NCI-H345 (cell line): ENCODE measurements at places on chromosomes 1 and 21.

DNA sequence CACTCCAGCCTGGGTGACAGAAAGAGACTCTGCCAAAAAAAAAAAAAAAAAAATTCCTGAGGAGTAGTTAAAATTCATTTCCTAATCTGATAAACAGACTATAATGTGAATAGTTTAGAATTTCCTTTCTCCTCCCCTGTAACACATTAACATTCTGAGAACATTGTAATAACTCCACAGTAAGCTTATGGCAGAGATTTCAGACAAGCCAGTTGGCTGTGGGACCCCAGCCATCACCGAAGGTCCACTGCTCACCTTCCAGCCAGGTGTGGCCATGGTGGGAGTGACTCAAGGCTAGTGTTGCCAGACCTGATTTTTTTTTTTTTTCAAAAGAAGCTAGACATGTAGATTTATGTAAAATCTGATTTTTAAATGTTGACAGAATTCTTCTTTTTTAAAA, 11.8 kb downstream of the KANK4 start:
- DNase-seq: no peak

DNA sequence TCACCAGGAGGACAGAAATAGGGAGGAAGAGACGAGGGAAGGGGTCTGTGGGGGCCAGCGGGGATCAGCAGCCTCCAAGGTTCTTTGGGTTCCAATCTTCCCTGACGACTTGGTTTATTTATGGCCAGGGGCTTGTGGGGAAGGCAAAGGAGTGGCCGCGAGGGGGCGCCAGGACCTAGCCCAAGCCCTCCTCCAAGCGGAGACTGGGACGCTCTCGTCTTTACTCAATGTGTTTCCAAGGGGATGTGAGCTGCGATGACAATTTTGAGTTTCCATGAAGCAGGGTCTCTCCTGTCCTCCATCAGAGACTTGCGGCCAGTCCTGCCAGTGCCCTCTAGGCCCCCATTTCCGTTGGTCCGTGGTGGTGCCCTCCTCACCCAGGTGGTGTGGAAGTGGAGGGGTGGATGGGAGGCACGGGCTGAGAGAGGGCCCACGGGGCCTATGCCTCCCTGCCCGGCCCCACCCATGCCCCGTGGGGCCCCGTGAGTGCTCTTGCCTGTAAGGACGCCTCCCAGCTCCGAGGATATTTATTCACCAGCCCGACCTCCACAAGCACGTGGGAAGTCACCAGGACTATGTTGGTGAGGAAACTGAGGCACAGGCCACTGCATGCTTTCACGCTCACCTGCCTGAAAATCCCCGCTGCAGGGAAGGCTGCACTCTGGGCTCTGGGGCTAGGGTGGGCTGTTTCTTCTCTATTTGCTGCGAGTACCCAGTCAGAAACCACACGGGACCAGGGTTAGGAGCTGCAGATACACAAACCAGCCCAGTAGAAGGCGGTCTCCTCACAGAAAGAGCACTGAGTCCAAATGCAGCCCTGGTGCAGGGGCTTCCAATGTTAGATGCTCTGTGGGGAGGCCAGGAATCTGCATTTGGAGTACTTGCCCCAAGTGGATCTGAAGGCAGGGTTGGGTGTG, 26.5 kb downstream of the DMRTB1 start:
- DNase-seq: peak; percentile 79

- DNase-seq: no peak
Measured at GRCh38 chr21:31252091-31252490, 92.0 kb downstream of the TIAM1 start.

DNA sequence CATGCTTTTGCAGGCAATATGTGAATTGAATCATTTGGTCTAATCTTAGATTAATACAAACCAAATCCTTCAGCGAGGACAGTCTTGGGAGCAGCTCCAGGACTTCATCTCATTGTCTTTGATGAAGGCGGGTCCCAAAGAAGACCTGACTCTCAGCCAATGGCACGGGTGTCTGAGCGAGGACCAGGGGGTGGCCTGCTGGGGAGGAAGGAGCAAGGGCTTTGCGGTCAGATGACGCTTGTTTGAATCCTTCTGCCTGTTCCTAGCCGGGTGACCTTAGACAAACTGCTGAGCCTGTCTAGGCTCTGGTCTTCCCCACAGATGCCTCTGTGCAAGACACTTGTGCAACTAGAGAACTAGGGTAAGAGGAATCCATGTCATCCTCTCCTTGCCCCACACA, 312.1 kb upstream of the VAMP3 start:
- no peak for DNase-seq

DNA sequence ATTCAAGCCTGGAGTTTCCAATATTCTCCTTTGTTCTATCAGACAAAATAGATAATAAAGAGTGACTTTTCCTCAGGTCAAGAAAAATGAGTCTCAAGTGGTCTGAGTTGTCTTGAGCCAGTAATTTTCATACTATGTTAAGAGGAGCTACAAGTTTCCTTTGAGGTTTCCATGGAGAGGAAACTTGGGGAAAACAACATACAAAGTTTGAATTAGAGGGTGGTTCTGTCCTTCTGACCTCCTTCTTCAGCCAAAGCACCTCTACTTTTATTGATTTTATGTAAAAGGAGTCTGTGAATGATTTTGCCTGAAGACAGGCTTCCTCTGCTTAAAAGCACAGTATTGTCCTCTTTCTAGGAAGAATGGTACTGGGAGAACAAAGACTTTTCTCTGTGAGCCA, 497.2 kb upstream of the PKN2 start:
- no peak for DNase-seq

GRCh38 chr1:24263211-24263610, 55.9 kb upstream of the GRHL3 start:
- no peak for DNase-seq
